ENCODE measurements at places on chromosomes 3 and 15.

- no peak for DNase-seq
These were observed 8.8 kb upstream of the CYP11A1 start for GRCh38 chr15:74376226-74376625.

- DNase-seq: no peak
These were observed 46.1 kb downstream of the BTD start for GRCh38 chr3:15647611-15648167.

DNA sequence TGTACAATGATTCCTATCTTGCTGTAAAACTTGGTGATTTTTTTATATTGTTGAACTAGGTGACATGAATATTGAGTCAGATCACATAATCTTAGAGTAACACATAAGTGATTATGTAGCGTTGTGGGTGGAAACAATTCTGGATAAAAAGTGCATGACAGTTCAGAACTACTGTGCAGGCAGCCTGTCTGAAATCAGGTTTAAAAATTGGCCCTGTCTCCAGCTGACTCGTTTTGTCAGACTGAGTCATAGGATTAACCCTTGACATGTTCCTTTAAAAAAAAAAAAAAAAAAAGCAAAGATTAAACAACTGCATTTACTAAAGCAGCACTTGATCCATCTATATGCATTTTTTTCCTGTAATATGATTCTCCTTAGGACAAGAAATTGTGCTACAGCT, 160.0 kb upstream of the CGNL1 start:
- no peak for DNase-seq

DNA sequence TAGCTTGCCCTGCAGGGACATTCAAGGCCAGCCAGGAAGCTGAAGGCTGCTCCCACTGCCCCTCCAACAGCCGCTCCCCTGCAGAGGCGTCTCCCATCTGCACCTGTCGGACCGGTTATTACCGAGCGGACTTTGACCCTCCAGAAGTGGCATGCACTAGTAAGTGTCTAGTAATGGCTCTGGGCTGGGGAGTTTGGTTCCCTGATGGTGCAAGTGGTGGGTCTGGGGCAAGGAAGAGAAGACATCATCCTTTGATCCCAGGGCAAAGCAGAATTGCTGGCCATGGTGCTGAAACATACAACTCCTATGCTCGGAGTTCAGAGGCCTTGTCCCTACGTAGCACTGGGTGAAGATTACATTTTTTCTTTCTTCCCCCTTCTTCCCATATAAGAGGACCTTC, 311.4 kb downstream of the EPHB1 start:
- no peak for DNase-seq

- DNase-seq: no peak
These were observed 309.6 kb downstream of the UACA start for GRCh38 chr15:70453766-70454165.

- DNase-seq: no peak
These were observed 80.6 kb downstream of the ADAMTSL3 start for GRCh38 chr15:83734487-83734886.

- DNase-seq: no peak
These were observed 60.1 kb downstream of the SLC12A1 start for GRCh38 chr15:48266024-48266689.

- no peak for DNase-seq
These were observed 42.3 kb downstream of the SATB1 start for GRCh38 chr3:18382760-18383369.

DNA sequence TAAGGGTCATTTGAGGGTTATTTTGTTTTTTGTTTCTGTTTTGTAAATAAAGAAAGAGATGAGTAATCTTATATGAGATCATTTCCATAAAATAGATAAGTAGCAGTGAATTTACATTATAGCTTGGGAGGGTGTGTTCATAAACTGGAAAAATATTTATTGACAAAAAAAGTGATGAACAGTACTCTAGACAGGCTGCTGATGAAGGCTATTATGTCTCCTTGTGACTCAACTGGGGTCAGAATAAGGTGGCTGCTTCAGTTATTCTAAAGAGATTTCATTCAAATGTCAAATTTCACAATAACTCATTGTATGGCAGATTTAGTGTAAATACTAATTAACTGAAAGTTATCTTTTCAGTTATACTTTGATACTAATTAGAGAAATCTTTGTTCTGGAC, 251.1 kb upstream of the CMC1 start:
- no peak for DNase-seq

- DNase-seq: no peak
These were observed 287.9 kb upstream of the ARRDC4 start for GRCh38 chr15:97672586-97672985.

Measured in NCI-H187 treated with DMSO at 0.1 percent for 48 hours (cell line).